Left ventricle myocardium superior (tissue), 1 donor: ENCODE measurements at places on chromosomes 3 and 15. TPM values are rescaled to one million over a fixed set of nuclear protein-coding genes. Genes with fewer than 3 reads are reported as not detected.

OXTR gene
- total RNA-seq = 0.20 TPM

PLA1A gene
- total RNA-seq = 1.3 TPM

PLSCR2 gene
- not detected for total RNA-seq

GPR149 gene
- not detected for total RNA-seq

CSTA gene
- 1.5 TPM for total RNA-seq

INSYN1 gene
- total RNA-seq = 168 TPM

CDC25A gene
- total RNA-seq = 0.77 TPM

KIF7 gene
- total RNA-seq = 2.2 TPM

DRD3 gene
- total RNA-seq = not detected

DNA sequence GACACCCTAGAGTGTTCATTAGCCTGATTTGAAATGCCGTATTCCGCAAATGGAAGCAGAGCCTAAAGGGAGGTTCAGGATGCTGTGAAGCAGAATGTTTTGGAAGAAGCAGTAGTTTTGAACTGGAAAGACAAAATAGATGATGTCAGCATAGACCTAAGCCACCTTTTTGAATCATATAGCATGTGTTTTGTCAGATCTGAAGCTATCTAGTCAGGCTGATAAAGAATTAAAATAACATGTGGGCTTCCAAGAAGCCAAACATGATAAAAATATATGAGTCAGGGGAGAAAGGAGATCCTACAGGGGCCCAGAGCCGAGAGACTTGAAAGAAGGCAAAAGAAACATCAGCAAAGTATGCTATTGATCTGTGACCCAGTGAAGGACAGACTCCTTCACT lies 47.2 kb upstream of the RASA2 start:
- no peak for DNase-seq

GRCh38 chr3:59290358-59290757 lies 240.5 kb upstream of the CFAP20DC start:
- DNase-seq = no peak

DNA sequence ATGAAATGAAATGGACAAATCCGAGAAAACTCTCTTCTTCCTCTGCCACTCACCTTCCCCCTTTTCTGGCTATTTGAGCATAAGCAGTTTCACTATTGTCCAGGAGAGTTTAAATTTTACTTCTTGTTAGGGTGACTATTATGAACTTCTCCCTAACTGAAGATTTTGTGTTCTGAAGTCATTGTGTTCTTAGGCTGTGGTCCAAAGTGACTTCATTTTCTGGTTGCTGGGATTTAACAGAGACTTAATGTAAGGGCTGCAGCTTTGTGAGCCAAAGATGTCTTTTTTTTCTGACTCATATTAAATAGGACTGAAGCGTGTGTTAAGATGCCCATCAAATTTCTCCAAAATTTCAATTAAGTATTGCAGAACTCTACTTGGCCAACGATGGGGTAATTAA lies 46.5 kb upstream of the FSTL1 start:
- DNase-seq = no peak

GRCh38 chr3:5813521-5813920 lies 626.0 kb downstream of the EDEM1 start:
- no peak for DNase-seq

DNA sequence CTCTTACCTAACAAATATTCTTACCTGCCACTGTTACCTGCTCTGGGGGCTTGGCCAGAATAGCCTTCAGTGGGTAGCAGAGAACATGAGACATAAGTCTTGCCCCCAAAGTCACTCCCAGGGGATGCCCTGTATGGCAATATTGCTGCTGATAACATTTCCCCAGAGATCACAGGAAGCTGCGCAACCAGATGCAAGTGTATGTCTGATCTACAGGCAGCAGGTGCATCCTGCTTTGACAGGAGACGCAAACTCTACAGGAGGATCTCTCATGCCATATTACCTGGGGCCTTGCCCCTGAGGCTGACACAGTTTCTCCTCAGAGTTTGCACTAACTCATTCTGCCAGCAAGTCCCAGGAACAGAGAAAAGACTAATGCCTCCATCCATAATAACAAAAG lies 174.4 kb upstream of the LPP start:
- DNase-seq = no peak

GRCh38 chr3:134353171-134353825 lies 20.9 kb downstream of the AMOTL2 start:
- DNase-seq = no peak

- peak; percentile 66 for DNase-seq
Measured at GRCh38 chr3:48187579-48188265, 495 bp downstream of the CDC25A start.

DNA sequence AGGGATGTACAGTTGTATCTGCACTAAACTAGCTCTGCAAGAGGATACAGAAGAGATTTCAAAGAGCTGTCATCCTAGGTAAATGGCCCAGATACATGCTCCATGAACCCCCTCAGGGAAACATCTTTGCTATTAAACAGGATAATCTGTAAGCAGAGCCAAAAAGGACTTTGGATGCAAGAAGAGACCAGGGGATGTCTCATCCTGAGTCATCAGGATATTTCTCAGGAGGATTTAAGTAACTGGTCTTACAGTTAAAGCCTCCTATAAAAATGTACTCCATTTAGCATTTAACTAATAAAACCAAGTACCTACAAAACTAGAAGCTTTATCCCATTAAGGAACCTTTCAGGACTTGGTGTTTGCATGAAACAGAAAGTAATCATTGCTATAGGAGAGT lies 48.2 kb upstream of the PHLDB2 start:
- no peak for DNase-seq

DNA sequence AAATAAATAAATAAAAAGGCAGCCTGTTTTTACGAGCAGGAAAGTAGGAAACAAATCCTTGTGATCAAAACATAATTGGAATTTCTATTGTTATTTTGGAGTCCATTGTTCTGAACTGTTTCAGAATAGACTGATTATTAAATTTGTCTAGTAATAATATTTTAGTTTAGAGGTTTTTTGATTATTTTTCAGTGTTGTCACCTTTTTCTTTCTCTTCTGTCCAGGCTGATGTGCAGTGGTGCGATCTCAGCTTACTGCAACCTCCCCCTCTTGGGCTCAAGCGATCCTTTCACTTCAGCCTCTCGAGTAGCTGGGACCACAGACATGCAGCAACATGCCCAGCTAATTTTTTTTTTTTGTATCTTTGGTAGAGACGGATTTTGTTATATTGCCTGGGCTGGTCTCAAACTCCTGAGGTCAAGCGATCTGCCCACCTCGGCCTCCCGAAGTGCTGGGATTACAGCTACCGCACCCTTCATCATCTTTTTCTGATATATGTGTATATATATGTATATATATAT lies 38.0 kb downstream of the KAT2B start:
- no peak for DNase-seq

- DNase-seq = no peak
Measured at GRCh38 chr3:158347966-158348365, 223.0 kb upstream of the MLF1 start.

DNA sequence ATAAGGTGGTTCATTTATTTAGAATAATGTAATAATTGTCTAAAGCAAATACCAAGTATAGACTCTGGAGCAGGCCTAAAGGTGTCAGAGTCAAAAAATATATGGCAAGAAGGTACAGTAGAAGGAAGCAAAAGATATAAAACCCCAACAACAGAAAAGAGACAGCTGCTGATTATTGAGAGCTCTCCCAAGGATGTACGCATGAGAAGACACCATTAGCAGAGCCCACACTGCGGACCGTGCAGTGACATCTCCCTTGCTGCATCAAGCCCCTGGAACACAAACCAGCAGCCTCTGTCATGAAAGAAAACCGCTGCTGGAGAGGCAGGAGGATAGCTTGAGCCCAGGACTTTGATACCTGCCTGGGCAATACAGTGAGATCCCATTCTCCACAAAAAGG lies 18.0 kb upstream of the SLC6A20 start:
- no peak for DNase-seq

DNA sequence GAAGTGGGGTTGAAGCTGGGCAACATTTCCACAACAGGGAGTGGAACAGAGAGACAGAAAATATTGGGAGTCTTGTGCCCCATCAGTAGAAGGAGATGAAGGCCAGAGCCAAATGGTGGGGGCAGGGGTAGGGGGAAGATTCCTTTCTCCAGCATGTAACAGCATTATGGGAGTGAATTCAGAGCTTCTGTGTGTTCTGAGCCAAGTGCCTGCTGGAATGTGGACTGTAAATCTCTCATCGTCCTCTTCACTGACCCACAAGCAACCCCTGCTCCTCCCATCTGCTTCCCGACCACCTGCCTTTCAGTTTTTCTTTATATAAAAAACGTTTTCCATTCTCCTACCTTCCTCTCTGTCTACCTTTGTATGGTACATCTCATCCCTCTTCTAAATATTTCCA lies 344.2 kb upstream of the TPRG1 start:
- DNase-seq = no peak

DNA sequence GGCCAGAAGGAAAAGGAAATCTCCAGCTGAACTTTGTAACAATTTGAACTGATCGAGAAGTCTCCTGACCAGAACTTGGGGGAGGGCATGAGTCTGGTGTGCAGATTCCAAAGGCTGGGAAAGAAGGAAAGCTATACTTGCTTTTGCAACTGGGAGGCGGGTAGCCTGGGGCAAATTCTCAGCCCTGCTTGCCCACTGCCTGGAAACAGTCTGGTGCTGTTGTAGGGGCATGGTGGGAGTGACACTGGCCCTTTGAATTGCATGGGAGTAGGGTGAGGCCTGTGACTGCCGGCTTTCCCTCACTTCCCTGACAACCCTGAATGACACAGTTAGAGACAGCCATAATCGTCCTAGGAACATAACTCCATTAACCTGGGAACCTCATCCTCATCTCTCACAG lies 114.0 kb upstream of the POU1F1 start:
- no peak for DNase-seq

- DNase-seq = no peak
Measured at GRCh38 chr3:32592011-32592410, 21.4 kb upstream of the DYNC1LI1 start.

GRCh38 chr3:184584464-184584891 lies 22.9 kb downstream of the EPHB3 start:
- DNase-seq = no peak

DNA sequence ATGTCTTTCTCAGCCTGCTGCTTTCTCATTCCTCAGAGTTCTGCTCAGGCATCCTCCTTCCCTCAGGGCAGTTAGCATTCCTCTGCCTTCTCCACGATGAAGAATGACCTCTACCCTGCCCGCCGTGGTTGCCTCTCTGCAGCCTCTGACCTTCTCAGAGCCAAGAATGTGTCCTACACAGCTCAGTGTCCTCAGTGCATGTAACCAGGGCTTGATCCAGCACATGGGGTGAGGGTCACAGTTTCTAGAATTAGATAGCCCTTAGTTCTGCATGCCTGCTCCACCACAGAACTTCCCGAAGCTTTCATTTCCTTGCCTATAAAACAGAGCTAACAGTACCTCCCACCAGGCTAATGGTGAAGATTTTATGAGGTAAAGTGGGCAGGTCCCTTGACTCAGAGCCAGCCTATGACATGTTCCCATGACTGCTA lies 182.1 kb downstream of the CLSTN2 start:
- DNase-seq = no peak

DNA sequence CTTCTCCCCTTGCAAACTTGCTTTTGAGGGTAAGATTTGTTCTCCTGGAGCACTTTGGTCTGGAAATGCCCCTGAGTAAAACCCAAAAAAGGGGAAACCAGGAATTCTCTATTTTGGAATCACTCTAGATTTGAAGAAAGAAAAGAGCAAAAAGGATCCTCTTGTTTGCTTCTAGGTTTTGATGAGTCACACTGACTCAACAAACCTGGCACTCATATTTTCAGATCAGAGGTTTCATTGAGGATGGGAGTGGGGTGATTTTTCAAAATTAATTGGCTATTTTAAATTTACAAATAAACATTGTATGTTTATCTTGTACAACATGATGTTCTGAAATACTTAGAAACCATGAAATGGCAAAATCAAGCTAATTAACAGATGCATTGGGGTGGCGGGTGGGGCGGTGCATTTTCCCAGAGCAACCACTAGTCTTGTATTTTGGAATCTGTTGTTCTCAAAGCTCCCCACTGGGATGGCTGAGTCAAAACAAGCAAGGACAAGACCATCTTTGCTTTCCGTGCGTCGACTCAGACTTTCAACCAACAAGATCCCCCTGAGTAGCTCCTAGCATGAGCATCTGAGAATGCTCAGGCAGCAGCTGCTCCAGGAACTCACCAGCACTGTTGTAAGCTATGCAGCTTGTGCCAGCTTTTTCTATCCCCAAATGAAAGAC lies 451.4 kb downstream of the WDR72 start:
- DNase-seq = no peak

DNA sequence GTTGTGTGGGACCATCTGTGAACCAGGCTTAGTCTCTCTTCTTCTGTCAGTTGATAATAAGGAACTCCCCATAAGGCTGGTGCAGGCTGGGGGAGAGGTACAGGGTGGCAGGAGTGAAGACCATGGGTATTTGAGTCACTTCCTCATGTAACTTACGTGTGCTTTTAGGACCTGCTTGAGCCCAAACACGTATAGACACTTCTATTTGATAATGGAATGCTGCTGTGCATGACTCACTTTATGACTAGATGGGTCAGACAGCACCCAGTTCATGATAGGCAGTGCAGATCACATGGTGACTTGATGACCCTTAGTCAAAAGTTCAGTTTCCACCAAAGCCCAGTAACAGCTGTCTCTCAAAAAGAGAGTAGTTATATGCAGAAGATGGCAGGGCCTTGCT lies 490.9 kb downstream of the ZBBX start:
- DNase-seq = no peak

- no peak for DNase-seq
Measured at GRCh38 chr3:45145223-45145622, 955 bp downstream of the CDCP1 start.

- DNase-seq = no peak
Measured at GRCh38 chr3:106399761-106400160, 530.9 kb upstream of the CBLB start.

GRCh38 chr3:152818027-152818426 lies 16.9 kb upstream of the P2RY1 start:
- no peak for DNase-seq

DNA sequence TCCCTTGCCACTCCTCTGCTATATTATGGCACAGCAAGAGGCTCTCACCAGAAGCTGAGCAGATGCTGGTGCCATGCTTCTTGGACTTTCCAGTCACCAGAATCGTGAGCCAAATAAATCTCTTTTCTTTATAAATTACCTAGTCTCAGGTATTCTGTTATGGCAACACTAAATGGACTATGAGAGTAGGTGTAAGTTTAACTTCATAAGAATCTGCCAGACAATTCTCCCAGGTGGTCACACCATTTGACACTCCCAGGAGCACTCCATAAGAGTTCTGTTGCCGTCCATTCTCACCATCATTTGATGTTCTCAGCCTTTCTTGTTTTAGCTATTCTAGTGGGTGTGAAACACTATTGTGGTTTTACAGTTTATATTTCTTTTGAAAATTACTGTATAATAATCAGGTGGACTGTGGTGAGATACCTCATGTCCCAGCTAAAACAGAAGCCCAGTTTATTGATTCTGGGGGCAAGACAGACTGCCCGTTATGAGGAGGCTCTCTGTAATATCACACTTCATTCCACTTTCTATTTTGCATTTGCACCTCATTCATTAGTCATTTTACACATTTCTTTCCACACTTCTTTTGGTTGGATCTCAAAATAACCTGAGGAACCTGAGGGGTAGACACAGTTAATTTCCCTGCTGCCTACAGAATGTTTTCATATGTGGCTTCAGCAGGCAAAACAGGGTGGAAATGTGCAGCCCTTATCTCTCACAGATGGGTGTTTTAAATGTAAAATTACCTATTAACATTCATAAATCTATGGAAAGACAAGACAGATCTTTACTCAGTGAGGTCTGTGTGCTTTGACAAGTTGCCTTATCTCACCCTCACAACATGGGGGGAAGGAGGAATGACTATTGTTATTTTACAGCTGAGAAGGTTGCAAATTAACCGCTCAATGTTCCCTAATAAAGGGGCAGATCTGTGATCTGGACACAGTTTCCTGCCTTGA lies 42.1 kb downstream of the CDCP1 start:
- DNase-seq = no peak
